Trophoblast cell (in vitro differentiated cells and primary cell): ENCODE measurements at places on chromosomes 13 and 19.

DNA sequence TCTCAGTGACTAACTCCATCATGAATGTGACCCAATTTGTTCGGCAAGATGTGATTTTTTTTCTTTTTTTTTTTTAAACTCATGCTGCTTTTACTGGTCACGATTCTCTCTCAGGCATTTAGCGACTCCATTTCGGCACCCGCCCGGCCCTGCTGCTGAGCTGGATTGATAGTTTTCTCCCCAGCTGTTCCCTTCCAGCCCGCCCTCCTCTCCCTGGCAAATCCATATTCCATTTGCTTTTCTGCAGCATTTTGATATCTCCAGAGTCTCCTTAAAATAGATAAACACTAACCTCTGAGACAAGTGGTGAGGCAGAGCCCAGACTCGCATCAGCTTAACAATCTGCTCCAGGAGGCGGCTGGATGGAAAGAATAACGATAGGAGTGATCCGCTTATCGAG is 55.5 kb upstream of the KATNAL1 start:
- DNase-seq = no peak

GRCh38 chr19:39160889-39161672 is 35.5 kb downstream of the PAK4 start:
- DNase-seq = peak; percentile 51

DNA sequence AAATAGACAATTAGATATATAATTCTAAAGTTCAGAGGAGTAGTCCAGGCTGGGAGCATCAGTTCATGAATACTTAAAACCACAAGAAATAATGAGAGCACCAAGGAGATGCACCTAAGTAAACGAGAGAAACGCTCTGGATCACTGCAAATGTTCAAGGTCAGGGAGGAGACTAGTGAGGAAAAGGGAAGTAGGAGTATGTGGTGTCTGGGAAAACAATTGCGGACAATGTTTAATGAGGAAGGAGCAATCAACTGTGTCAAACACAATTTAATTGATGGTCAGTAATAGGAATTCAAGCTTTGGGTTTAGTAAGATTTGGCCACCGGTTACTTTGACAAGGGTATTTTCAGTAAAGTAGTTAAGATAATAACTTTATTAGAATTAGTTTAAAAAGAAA is 652.2 kb downstream of the DACH1 start:
- no peak for DNase-seq

DNA sequence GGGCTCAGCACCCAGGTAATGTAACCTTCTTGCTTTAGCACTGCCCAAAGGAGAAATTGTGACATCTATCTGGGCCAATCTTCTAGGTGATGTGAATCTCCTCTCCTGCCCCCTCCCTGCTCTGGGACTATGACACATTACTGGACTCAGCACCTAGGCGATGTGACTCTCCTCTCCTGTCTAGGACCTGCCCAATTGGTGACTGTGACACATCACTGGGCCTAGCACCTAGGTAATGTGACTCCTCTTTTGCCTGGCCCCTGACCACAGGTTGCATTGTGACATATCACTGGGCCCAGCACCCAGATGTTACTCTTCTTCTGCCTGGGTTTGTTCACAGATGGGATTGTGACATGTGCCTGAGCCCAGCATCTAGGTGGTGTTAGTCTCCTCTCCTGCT is 45.0 kb downstream of the ZNF85 start:
- DNase-seq = peak; percentile 34

DNA sequence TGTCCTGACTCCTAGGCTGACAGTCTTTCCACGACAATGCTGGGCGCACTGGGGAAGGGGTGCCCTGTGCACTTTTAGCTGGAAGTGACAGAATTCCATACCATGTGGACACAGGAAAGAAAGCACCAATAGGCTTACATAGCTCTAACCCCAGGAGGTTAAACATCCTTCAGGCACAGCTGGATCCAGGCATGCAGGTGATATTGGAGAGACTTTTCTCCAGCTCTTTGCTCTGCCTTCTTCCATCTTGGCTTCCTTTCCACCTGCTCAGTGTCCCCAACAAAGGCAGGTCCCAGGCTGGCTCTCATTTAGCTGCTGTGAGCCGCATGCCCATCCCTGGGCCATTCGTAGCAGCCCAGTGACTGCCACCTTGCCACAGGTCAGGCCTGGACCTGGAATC is 61.1 kb upstream of the LDLR start:
- DNase-seq = no peak

DNA sequence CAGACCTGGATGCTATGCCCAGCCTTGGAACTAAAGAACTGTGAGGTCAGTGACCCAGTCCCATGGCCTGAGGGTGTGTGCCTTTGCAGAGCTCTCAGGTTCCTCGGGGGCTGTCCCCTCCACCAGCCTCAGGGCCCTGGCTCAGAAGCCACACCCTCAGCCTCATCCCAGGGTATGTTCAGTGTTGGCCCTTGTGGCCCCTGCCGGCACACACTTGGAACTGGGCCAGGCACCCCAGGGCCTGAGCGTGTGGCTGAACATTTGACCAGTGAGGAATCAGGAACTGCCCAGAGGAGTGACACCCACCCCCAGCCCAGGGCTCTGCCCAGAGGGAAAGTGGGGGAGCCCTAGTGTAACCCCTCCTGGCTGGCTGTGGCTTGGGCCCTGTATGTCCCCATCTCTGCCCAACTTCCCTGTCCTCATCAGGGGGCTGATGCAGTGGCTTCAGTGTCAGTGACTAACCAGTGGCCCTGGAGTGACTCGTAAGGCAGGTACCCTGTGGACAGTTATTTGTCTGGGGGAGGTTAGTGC is 10.0 kb downstream of the NKPD1 start:
- no peak for DNase-seq

GRCh38 chr13:71867131-71867814 is at the start of gene DACH1:
Gene DACH1, minus strand, starts transcription at chr13:71867204.
- DNase-seq = peak; percentile 25

- no peak for DNase-seq
Observed at GRCh38 chr19:16136185-16136999, 7.1 kb upstream of the HSH2D start.

DNA sequence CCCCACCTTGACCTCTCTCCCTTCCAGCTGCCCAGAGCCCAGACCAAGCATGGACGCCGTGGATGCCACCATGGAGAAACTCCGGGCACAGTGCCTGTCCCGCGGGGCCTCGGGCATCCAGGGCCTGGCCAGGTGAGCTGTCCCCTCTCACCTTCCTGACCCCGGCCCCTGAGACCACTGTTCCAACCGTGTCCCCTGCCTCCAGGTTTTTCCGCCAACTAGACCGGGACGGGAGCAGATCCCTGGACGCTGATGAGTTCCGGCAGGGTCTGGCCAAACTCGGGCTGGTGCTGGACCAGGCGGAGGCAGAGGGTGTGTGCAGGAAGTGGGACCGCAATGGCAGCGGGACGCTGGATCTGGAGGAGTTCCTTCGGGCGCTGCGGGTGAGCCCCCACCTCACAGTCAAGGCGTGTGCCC is 312 bp downstream of the CAPS start:
- DNase-seq = no peak

- DNase-seq = no peak
Observed at GRCh38 chr19:5112681-5113575, 144.0 kb downstream of the KDM4B start.

DNA sequence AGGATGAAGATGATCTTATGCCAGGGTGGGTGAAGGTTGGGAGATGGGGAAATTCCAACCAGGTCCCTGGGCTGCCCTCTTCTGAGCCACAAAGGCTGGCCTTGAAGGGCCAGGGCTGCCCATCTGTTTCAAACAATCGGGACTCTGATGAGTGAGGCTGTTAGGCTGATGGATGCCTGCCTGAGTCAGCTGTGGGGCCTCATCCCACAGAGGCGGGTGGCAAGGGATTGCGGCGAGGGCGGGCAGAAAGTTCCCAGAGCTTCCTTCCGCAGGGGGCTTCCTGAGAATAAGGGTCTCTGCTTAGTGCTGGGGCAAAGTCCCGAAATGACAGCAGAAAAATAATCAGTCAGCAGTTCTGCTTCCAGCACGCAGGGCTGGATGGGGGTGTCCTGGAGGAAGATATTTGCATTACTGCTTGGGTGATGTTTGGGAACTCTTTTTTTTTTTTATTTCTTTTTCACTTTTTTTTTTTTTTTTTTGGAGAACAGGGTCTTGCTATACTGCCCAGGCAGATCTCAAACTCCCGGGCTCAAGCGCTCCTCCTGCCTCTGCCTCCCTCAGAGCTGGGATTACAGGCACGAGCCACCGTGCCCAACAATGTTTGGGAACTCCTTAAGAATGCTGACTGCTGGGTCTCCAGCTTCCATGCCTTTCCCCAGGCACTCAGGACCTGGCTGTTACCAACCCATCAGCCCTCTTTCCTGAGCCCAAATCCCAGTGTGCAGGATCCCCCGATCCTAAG is 14.1 kb downstream of the SH3GL1 start:
- DNase-seq = no peak

- no peak for DNase-seq
Observed at GRCh38 chr13:56351041-56351440, 789.7 kb upstream of the PRR20A start.
